ENCODE measurements at places on chromosomes 3 and 15.

- peak; percentile 41 for DNase-seq
Observed at GRCh38 chr15:77126529-77127326, 55.8 kb upstream of the TSPAN3 start.

- DNase-seq: no peak
Observed at GRCh38 chr3:11850003-11850402, 3.3 kb upstream of the TAMM41 start.

DNA sequence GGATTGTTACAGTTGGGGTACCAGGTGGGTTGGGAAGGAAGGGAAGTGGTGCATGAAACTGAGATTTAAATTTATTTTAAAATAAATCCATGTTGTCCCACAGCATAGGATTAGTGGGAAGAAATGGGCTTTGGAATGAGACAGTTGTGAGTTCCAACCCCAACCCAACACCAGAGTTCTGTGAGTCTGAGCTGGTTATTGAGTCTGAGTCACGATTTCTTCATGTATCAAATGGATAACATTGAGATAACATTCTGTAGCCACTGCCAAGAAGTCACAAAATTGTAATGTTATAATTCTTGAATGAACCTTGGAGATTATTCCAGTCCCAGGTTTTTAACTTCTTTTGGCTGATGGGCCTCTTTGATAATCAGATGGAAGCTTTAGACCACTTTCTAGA, 13.7 kb downstream of the IFT122 start:
- DNase-seq: no peak

GRCh38 chr15:91622711-91623342, 230.7 kb upstream of the SLCO3A1 start:
- DNase-seq: no peak

GRCh38 chr3:69209413-69209812, 87.0 kb upstream of the LMOD3 start:
- peak; percentile 72 for DNase-seq

- DNase-seq: no peak
Observed at GRCh38 chr3:113286524-113286923, 75.2 kb downstream of the BOC start.

DNA sequence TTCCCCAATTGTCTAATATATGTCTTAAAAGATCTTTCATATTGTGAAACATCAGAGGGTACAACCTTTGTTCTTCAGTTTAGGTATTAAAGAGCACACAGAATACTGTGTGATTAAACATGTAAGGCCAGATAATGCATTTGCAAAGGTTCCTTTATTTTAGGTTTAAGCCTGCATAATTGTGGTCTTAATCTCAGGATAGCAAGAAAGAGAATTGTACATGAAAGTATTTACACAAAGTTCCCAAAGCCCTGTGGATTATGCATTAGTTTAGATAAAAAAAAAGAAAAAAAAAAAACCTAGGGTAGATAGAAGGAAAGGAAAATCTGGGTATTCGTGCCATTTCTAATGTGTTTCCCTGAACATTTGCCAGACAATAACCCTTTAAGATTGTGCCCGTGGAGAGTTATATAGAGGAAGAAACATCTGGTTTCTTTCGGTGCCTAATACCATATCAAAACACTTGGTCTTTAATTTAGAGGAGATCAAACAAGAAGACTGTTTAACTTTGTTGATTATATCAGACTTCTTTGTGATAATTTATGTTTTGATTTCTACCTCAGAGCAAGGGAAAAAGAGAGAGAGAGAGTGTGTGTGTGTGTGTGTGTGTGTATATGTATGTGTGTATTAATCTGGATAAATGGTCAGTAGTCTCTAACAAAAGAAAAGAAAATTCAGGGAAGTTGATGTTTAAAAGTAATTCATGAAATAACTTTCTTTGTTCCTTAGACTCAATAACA, 139.6 kb upstream of the CGNL1 start:
- no peak for DNase-seq

DNA sequence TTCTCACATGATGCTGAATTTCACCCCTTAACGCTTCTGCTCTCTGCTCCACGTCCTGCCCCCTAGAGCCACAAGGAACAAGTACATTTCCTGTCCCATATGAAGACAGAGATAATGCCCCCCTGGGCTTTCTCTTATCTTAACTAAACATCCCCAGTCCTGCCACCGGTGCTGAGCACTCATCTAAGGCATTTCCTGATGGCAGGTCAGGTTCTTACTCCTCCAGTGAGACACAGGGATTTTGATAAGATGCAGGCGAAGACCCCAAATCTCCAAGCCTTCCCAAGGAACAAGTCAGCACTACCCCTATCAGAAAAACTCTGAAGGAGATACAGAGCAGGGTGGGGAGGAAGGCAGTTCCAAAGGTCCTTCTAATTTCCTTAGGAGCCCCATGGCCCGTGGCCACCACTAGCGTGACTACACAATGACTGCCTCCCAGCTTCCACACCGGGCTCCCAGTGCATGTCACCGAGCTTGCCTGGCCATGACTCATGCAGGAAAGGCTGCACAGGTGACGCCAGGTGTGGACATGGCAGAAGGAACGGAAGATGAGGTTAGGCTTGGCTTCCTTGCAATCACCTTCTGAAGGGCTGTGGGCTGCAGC, 152.9 kb downstream of the XXYLT1 start:
- peak; percentile 84 for DNase-seq
